ENCODE measurements at places on chromosomes 5 and 9.

DNA sequence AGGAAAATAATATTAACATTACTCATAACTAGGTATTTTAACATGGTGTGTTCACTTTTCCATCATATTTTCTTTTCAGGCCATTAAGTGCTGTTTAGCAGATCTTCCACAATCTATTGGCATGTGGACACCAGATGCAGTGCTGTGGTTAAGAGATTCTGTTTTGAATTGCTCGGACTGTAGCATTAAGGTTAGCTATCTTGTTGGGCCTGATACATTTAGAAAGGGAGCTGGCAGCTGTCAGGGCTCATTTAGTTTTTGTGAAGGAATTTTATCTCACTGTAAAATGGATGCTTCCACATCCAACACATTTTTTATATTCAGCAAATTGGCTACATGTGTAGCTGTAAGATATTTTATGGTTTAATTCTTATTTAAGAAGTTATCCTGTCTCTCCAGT is 20.7 kb upstream of the TMOD1 start:
- no peak for DNase-seq

DNA sequence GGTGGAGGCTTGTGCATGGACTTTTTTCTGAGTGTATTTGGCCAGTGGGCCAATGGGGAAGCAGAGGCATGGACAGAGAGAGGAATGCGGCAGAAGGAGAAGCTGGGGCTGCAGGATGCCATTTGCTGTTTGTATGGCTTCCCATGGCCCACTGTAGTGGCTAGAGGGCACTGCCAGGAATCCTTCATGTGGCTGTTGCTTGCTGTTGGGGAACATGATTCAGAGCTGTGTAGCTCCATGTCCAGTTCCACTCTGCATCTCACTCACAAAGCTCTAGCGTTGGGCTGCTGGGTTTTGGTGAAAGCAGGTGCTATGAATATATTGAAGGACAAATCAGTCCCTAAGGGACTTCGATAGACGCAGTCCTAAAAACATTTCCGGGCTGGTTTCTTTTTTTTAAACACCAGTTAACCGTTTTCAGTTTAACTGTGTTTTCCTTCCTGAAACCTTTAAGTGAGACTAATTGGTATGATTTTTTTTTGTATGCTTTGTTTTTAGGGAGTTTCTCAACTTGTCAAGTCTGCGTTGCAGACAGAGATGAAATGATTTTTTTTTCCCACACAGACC is 51.3 kb downstream of the SLC22A5 start:
- no peak for DNase-seq

- no peak for DNase-seq
These were observed 10.9 kb downstream of the SEC24A start for GRCh38 chr5:134659456-134659855.

DNA sequence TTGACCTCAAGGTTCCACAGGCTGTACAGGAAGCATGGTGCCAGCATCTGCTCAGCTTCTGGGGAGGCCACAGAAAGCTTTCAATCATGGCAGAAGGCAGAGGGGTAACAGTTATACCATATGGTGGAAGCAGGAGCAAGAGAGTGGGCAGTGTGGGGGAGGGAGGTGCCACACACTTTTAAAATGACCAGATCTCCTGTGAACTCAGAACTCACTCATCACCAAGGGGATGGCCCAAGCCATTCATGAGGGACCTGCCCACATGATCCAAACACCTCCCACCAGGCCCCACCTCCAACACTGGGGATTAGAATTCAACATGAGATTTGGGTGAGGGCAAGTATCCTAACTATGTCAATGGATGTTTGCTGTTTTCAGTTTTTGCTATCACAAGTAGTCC is 16.2 kb downstream of the CYFIP2 start:
- no peak for DNase-seq

GRCh38 chr9:125262294-125262991 is 817 bp downstream of the GAPVD1 start:
- DNase-seq = no peak

DNA sequence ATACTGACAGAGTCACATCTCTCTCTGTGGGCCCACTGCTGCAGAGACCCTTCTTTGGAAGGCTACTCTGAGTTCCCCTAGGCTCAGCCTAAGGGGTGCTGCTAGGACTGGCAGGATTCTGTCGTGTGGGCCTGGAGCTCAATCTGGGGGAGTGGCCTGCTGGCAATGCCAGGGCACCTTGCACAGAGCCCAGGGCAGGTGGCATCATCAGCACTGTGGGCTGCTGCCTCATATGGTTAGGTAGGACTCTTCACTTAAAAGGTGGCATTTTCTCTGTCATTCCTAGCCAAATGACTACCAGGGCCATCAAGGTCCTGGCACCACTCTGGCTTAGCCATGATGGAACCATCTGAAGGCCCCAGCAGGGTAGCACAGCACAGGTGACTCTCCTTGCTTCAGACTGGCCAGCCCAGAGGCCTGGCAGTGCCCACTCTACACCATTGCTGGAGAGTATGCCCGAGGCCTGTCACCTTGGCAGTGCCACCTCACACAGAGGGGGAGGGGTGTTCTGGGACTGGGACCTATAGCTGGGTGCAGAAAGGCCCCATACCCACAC is 21.9 kb downstream of the PITX1 start:
- DNase-seq = no peak

- no peak for DNase-seq
These were observed 28.8 kb downstream of the FAM163B start for GRCh38 chr9:133580419-133580738.

DNA sequence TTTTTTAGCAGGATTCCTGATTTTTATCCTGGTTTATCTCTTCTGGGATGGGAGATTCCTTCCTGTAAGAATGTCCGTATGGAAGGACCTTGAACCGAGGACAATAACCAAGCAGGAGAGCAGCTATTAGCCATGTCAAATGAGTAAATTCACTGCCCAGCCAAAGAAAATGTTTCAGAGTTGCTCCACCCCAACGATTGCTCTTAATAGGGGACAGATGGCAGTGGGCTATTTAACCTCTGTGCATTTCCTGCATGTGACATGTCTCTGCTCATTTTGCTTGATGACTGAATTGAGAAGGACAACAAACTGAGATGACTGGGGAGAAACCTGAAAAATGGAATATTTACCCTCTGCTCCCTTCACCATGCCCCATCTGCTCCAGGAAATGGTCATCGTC is 479.9 kb upstream of the ZNF462 start:
- DNase-seq = no peak

DNA sequence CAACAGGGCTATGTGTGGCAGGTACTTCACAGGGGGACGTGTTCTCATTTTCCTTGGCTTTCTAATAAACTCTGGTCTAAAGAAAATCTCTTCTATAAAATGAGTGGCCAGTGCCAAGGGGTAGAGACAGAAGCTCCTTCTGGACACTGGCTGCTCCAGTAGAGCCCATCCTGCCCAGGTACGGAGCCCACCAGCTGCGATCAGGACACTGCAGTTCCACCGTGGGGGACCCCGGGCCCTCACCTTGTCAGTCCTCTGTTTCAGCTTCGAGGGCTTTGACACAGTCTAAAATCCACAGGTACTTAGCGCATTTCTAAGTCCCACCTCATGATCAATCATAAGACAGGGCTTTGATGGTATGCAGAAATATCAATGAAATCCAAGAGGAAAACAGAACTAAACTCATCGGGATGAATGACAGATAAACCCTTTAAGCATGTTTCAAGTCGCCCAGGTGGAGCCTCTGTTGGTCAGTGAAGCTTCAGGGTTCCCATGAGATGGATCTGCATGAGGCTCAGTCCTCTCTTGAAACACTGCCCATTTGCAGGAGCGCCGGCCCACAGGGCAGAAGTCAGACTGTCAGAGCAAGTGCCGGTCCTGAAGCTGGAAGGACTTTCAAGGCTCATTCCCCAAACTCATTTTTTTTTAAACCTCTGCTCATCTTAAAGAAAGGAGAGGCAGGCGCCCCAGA is 20.3 kb upstream of the TERT start:
- DNase-seq = peak; percentile 49

- DNase-seq = no peak
These were observed 131.8 kb upstream of the SLC12A2 start for GRCh38 chr5:127951791-127952190.

DNA sequence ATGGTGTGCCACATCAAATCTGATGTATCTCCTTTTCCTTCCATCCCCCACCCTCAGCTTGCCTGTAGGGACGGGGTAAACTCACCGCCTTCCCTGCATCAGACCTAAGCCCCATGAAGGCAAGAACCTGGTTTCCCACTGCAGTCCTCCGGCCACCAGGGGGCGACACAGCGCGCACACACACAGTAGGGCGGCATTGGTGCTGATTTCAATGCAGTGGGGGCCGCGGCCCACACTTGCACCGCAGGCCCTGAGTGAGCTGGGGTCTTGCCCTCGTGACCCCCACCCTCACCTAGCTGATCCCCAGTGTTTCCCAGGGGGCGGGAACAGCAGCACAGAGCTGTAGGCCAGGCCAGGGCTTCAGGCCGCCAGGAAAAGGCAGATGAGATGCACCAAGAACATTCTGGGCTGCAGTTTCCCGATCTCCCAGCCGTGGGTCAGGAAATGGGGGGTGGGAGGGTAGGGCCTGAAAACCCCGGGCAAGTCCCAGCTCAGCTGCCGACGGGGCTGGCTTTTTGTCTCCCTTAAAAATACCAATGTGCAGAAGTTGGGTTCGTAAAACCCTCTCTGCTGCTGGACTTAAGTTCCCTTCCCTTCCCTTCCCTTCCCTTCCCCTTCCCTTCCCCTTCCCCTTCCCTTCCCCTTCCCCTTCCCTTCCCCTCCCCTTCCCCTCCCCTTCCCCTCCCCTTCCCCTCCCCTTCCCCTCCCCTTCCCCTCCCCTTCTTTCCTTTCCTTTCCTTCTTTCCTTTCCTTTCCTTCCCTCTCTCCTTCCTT is 19.5 kb downstream of the FAM163B start:
- peak; percentile 48 for DNase-seq

DNA sequence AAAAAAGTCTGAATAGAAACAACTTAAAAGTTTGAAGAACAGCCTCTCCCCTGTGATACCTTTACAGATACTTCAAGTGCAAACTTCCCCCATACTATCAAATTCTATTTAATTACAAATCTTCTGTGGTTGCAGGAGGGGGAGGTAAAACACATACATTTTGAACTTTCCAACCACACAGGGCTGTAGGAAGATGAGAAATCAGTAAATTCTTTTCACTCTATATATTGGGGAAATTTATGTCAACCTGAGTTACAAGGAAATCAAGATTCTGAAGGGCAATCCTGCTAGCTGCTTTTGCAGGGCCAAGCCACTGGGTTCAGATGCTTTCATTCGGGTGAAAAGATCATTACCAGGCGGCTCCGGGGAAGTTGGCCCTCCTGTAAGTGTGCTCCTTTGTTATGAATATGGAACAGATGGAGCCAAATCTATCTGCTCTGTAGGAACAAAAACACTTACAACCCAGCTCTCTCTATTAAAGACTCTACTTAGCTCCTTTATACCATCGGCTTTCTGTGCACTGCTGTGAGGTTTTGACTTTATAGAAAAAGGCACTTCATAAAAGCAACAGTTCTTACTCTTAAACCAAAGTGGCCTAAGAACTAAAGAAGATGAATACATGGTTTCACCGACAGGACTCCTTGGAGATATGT is 269.1 kb downstream of the EFNA5 start:
- no peak for DNase-seq

DNA sequence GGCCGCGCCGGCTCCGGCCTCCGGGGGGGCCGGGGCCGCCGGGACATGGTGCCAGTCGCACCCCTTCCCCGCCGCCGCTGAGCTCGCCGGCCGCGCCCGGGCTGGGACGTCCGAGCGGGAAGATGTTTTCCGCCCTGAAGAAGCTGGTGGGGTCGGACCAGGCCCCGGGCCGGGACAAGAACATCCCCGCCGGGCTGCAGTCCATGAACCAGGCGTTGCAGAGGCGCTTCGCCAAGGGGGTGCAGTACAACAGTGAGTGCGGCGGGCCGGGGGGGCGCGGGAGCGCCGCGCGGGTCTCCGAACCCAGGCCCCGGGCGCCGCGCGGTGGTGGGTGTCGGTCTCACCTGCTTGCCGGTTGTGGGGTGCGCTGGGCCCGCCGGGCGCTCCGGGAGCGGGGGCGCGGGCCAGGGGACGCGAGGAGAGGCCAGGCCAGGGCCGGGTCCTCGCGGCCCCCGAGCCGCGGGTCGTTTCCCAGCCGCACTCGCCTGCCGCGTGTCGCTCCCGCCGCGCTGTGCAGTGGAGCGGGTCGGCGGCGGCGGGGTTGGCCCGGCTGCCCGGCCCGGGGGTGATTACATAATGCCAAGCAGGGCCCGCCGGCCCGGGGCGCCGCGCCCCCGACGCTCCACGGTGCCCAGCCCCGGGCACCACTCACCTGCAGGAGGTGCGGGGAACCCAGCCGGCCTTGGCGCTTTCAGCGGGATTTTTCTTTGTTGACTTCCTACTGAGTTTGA is 492 bp downstream of the RABL6 start:
- peak; percentile 38 for DNase-seq

DNA sequence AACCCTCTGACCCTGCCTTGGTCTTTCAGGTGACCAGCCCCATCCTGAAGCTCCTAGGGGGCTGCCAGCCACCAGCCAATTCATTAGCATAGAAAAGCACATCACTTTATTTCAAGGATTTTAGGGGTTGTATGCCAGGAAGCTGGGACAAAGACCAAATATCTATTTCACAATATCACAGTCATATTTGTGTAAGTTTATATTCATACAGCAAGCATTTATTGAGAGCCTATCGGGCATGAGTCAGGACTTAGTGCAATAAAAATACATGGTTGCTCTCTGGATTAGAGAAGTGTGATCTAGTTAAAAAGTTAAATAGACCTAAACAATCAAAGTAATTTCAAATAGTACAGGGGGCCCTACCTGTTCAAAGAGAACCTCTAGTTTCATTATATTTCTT is 113.8 kb downstream of the ERCC6L2 start:
- no peak for DNase-seq

DNA sequence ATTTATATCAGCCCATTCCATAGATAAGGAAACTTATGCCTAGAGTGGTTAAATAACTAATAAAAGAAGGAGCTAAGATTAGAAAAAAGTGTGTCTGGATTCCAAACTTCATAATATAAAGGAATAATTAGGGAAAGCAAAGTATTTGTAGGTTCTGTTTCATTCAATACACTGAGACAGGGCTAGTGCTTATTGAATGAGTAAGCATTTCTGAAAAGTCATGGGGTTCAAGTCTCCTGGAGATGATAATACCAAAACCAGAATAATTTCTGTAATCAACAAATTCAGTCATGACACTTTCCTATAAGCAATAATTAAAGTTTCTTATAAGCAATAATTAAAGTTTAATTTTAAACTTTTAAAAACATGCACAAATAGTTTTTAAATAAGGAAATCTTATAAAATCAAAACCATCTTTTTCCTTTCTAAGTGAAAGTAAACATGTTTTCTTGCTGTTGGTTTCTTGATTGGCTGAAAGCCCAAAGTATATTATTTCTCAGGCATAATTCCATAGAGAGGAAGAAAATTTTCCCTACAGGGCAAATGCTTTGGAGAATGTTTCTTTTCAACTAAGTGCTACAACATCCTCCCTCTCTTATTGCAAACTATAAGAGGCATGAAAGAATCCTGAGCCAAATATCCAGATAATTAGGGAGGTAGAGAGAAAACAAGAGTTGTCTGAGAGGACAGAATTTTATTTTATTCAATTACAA is 510.2 kb downstream of the PRELID2 start:
- DNase-seq = no peak

- no peak for DNase-seq
These were observed 747.6 kb upstream of the EDIL3 start for GRCh38 chr5:85132269-85132668.

Data from T-helper 9 cell (primary cell).